ENCODE measurements at places on chromosomes 12 and 14.

DNA sequence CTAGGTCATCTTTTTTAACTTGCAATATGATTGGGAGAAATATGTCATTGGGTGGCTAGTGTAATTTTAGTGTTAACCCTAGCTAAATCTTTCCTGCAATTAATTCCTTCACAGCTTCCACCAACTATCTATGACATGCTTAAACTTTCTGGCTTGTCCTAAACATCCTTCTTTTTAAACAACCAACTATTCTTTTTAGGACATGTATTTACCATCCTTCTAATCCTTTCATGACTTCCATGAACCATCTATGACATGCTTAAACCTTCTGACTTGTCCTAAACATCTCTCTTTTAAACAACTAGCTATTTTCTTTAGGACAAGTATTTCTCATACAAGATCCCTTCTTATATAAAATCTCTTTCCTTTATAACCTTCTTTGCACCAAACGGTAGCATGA lies 179.6 kb upstream of the PDZRN4 start:
- no peak for DNase-seq

DNA sequence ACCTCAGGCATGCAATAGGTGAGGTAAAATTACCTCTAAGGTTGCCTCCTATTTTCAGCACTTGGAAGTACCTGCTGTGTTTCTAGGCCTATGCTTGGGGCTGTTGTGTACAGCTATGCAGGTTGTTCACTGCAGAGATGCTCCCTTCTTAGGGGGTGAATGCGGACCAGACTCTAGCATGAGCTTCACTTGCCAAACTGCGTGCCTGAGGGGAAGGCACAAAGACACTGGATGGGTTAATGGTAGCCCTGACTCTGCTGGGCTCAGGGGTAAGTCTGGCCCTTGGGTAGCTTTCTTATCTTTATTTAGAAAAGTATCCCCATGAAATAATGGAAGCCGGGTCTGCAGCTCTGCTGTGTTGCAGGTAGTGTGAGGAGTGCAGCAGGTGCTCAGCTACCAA lies 35.7 kb downstream of the B4GALNT3 start:
- DNase-seq = peak; percentile 51

- no peak for DNase-seq
These were observed 17.6 kb upstream of the SLC16A7 start for GRCh38 chr12:59578254-59578653.

GRCh38 chr12:13380297-13380696 lies 183.8 kb downstream of the EMP1 start:
- DNase-seq = no peak

DNA sequence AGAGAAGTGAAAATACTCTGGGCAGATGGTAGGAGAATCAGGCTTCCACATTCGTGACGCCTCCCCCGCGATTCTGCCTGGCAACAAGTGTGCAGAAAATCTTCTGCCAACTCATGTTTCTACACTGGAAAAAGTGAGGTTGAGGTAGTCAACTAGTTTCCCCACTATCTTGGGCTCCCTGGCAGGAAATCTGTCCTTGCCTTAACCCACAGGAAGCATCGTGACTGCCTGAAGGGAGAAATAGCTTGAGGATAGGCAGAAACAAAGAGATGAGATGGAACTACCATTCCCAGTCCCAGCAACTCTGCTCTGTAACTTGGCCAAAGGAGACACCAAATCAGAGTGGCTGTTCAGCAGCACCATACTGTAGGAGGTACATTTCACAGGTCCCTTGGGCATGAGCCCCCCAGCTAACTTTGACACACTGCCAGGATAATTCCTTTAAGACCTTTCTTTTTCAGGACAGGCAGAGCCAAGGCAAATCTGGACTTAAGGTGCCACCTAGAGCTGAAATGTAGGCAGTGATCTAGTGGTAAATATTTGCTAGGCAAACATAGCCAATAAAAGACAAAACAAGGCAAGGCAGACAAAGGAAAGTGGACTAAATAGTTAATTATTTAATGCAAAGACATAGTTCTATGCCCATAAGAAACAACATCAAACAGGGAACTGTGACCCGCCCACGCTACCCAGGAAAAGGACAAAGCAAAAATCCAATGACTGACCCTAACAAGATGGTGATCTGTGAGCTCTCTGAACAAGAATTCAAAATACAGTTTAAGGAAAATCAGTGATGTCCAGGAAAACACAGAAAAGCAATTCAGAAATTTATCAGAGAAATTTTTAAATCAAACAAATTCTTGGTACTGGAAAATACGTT lies 205.1 kb downstream of the PTPRO start:
- no peak for DNase-seq

- no peak for DNase-seq
These were observed 41.3 kb upstream of the HIF1A start for GRCh38 chr14:61654026-61654425.

DNA sequence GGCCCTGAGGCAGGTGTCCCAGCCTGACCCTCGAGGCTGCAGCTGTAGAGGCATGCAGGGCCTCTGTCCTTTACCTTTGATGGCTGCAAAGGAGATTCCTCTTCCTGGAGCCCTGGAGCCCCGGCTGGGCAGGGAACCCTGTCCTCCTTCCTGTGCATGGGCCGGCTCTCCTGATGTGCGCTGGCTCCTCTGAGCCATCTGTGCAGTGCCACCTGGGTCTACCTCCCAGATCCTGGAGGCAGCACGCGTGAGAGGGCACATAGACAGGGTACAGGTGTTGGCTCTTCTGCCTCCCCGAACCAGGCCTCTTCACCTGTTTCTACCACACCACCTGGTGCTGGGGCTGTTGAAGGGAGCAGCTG lies 115.1 kb downstream of the BEGAIN start:
- DNase-seq = no peak

DNA sequence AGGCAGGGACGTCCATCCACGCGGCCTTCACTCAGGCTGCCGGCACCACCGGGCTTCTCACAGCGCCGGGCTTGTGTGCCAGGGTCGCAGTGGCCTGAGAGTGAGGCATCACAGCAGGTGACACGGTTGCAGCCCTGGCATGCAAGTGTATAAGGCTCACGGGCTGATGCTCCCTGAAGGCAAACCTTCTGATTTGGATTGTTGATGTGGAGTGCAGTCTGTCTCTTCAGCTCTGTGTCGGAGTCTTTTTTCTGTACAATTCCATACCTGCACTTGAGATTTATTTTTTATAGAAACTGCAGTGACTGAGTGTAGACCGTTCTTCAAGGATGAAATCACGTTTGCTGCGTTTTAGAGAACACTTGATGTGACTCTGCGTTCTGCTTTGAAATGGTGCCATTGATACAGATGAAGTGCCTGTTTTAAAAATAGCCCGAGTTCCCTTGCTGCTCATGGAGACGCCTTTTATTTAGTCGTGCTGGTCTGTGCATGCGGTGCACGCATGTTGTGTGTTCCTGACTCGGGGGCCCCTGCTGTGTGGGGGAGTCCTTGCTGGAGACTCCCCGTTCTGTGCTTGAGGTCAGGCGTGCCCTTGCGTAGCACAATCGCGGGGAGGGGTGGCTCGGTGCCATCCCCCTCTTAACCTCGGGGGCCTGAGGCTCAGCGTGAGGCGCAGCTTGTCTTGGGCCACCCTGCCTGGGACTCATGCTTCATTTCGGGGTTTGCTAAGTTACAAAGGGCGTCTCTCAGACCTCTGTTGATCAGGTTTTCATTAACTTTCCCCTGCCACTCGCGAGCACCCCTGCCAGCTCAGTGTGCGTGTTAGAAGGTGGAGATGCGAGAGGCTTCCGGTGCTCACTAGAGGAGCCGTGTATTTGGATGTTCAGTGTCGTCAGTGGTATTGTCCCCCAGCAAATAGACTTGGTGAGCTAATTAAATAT lies 21.6 kb upstream of the AMN start:
- DNase-seq = no peak

DNA sequence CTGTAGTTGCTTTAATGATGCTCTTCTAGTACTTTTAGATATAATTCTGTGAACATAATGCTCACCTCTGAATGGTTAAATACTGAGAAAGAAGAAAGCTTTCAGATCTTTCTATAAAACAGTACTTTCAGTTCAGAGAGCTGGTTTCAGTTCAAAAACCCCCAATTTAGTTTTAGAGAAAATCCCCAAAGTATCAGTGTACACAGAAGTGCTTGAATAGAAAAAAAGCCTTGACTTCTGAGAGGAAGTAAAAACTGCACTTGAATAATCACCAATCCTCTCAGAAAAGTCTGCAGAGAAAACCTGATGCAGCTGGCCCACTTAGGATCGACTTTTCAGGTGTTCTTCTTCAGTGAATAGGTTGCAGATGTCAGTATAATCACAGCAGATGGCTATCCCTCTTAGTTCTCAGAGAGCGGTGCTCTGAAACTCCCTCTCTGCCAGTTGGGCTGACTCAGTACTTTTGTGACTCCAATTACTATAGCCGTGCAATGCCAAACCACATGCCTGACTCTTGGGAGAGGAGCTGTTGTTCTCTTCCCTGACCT lies 616.3 kb downstream of the LRFN5 start:
- DNase-seq = no peak

- no peak for DNase-seq
These were observed 21.7 kb upstream of the MIA2 start for GRCh38 chr14:39212034-39212433.

- DNase-seq = no peak
These were observed 21.0 kb downstream of the C12orf75 start for GRCh38 chr12:105351523-105351922.

DNA sequence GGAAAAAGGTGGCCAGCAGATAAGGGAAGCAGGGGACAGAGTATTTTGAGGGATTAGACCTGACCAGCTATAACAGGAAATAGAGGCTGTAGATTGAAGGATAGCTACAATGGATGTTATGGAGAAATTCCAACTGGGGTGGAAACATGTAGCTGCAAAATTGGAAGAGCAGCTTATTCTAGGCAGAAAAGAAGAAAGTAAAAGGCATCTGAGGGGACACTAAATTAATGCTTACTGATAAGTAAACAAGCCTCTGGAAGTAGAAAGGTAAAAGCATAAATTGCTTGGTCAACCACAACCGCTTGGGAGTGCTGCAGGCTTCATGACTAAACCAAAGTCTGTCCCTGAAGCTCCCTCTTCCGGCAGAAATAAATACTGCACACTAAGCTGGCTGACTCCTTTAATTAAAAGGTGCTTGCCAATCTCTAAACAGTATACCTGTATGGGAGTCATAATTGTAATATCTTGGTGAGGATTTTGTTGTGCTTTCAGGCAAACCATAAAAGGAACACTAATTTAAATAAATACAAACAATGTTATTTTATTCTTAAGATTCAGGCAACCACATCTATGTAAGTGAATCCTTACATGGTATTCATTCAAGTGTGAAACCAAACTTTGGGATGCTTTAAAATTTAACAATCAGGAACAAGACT lies 7.7 kb downstream of the UBC start:
- DNase-seq = no peak

DNA sequence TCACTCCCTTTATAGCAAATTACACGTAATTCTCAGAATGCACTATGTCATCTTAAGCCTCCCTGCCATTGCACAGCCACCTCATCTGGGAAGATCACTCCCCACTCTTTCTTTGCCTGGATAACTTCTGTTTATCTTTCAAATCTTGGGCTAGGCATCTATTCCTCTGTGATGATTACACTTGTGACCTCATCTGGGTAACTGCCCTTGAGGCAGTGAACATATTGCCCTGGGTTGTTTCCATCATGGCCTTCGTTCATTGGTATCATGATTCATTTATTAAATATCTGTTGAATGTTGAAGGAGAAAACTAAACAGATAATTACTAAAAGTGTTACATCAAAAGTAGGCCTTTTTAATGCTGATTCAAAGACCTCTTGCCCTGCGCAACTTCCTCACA lies 26.2 kb upstream of the PDE3A start:
- no peak for DNase-seq

DNA sequence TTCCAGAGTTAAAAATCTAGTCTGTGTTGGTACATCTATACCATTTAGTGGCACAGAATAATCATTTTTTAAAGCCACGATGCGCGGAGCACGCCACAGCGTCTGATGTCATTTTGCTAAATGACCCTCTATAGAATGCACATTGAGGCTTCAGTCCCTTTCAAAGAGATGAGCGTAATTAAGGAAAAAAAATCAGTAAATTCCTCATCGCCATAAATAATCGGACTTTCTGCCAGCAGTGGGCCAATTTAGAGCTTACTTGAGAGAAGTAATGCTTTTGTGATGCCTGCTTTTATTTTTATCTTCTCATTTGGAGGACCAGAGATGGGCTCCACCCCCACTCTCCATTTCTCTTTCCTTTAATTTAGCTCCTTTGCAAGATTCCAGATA lies 4.0 kb downstream of the ASCL1 start:
- no peak for DNase-seq

- DNase-seq = no peak
These were observed 21.8 kb upstream of the EGLN3 start for GRCh38 chr14:33972583-33973081.

DNA sequence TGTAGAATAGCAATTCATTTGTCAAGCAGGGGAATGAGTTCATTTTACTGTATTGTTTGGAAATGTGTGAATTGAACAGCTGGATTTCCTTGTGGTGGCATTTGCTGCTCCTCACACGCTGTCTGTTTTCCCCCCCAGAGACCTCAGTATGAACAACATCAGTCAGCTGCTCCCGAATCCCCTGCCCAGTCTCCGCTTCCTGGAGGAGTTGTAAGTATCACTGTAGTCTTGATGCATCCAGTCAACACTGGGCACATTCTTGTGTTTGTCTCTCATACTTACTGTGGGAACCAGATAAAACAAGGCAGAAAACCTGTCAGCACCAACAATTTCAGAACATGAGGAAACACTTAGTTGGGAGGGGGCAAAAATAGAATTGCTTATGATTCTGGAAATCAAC lies 64.9 kb downstream of the LGR5 start:
- no peak for DNase-seq

GRCh38 chr12:38884666-38885065 lies 20.7 kb downstream of the CPNE8 start:
- DNase-seq = no peak

GRCh38 chr14:89845346-89845745 lies 109.2 kb downstream of the EFCAB11 start:
- no peak for DNase-seq

DNA sequence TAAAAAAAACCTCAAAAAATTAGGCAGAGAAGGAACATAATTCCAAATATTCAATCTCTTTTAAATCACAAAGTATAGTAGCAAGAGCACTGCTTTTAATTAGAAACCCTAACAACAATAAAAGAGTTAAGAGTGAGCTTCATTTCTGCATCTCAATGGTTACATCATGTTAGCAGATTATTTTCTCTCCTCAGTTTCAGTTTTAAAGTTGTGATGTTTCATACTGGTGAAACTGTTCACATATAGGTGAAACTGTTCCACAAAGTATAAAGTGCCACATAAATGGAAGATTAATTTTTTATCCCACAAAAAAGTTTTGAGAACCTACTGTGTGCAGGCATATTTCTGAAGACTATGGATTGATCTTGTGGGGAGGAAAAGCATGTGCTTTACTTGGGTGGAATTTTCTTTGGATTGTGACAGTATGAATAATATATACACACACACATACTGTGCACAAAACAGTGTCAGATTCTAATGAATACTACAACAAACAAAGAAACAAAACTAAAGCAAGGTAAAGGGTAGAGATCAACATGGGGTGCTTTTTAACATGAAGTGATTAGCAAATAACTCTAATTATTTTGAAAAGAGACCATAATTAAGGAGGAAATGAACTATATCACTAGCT lies 17.1 kb downstream of the LUM start:
- DNase-seq = no peak

GRCh38 chr14:73248108-73248868 lies 11.0 kb downstream of the PAPLN start:
- DNase-seq = no peak
